Activated CD4-positive, alpha-beta T cell treated with anti-CD3 and anti-CD28 coated beads, Interleukin-2, amount 10 ng/mL, durations not matched to agents 7 days and 5 days (primary cell): ENCODE measurements at places on chromosomes 2 and 18. TPM values are rescaled to one million over a fixed set of nuclear protein-coding genes. Genes with fewer than 3 reads are reported as not detected.

GRCh38 chr18:32623563-32623962 is 149.3 kb downstream of the KLHL14 start:
- DNase-seq: no peak

- DNase-seq: no peak
Measured at GRCh38 chr2:188884517-188884916, 89.7 kb upstream of the COL3A1 start.

DNA sequence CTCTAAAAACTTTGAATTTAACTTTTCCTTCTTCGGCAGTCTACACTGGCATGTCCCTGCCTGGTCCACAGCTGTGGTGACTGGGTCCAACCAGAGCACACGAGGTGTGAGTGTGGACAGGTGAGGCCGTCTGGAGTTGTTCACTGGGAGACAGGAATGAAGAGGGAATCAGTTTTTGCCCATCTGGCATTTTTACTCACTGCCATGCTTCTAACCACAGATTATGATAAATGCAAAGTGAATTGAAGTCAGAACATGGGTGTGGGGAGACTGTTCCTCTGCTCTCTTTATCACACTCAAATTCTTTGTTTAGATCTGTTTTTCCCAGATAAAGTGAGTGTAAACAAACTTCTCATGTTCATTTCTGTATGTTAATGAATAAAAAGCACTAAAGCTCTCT is 54.7 kb upstream of the PIEZO2 start:
- no peak for DNase-seq

DNA sequence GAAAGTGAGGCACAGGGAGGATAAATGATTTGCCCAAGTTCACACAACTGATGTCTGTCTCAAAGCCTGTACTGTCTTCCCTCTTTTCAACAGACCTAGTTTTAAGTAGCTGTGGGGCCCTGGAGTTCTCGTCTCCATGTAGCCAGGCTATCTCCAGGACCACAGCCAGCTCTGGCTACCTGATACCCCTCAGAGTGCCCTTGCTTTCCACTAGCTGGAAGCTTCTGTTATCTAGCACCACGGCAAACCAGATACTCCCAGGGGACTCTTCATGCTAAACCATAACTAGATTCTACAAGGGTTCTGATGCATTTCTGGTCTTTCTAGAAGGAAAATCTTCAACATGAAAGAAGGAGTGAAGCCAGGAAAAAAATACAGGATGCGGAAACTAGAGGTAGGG is 137.3 kb downstream of the GALNT14 start:
- DNase-seq: no peak

- no peak for DNase-seq
Measured at GRCh38 chr2:162826921-162827320, 11.6 kb downstream of the KCNH7 start.

DNA sequence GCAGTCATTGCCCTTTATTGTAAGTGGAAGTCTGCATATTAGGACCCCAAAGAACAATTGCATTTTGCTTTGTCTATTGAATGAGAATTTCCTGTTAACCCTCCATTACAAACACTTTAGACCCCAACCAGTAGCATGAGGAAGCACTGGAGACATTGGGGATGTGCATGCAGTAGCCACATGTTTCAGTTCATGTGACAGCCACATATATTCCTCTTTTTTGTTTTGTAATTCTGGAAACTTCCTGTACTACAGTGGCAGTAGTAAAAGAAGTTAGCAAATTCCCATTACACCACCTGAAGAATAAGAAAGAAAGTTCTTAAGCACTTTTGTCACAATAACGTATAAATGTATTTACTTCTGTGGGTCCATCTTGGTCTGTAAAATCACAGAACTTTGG is 281.1 kb upstream of the SLC14A2 start:
- no peak for DNase-seq

DNA sequence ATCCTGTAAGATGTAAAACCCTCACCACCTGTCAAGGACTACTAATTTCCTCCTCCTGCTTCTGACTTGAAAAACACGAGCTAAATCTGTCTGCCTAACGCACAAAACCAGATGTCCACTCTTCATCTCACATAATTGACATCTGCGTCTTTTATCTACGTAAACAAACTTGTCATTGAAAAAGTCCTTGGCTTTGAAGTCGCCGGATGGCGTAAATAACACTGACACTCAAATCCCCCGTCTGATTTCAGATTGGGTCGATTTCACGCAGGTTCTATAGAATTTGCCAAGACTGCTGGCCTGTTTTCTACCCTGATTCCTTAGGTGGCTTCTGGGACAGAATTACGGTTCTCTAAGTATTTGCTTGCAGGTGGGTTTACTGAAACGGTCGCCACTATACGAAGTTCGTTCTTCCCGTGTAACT is 539 bp upstream of the MOB4 start:
- DNase-seq: no peak

DNA sequence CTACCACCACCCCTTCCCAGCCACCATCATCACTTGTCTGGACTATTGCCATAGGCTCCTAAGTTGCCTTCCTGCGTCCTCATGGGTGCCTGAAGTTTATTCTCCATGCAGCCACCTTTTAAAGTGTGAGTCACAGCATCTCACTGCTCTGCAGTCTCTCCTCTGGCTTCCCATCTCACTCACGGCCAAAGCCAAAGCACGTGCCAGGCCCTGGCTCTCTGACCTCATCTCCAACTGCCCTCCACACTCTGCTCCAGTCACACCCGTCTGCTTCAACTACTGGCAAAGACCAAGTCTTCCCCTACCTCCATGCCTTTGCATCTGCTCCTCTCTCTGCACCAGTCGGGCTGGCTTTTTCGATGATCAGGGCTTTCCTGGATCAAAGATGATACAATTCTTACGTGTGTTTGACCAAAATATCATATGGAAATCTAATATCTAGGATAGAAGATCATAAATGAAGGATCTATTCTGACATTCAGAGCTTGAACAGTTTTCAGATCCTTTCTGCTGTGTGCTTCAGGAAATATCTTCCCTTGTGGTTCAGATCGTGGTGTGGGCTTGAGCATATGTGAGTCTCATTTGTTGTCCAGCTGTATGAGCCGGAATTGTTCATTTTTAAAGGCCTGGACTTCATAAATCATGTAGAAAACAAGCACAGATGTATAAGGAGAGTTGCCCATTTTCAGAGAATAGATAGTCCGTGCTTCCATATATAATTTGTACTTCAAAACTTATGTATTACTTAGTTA is 175.6 kb downstream of the PRKCE start:
- DNase-seq: no peak

DNA sequence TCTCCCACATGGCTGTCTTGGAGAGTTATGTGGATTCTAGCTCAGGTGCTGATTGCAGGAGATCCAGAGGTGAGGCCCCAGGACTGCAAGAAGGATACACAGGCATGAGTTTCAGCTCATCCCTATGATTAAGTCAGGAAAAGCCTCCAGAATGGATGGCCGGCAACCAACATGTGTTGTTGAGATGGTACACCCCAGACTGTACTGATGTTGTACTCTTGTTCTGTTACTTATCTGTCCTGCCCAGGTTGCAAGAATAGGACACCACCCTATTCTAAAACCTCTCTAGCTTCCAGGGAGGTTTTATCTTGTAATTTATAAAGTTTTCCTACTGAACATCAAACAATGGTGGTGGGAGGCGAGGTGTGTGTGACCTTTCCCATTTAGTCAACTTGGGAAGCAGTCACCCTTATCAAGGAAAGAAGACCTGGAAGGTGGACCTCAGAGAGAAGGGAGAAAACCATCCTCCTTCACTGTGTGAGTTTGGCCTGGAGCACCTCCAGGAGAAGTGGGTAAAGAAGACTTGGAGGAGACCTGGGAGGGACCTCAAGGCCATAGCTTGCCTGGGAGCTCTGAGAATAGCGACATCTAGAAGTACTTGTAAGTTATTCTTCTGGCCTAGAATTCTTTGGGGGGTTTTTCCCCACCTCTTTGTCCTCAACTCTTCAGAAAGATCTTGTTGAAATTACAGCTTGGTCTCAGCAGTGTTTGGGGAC is 8.6 kb downstream of the FAM124B start:
- DNase-seq: no peak

GRCh38 chr2:170088776-170089175 is 89.2 kb upstream of the MYO3B start:
- DNase-seq: no peak

- DNase-seq: no peak
Measured at GRCh38 chr2:98172150-98172765, 85.3 kb downstream of the VWA3B start.

- DNase-seq: no peak
Measured at GRCh38 chr18:6203791-6204190, 210.9 kb downstream of the L3MBTL4 start.

- no peak for DNase-seq
Measured at GRCh38 chr18:37122877-37123276, 293.9 kb downstream of the KIAA1328 start.

DNA sequence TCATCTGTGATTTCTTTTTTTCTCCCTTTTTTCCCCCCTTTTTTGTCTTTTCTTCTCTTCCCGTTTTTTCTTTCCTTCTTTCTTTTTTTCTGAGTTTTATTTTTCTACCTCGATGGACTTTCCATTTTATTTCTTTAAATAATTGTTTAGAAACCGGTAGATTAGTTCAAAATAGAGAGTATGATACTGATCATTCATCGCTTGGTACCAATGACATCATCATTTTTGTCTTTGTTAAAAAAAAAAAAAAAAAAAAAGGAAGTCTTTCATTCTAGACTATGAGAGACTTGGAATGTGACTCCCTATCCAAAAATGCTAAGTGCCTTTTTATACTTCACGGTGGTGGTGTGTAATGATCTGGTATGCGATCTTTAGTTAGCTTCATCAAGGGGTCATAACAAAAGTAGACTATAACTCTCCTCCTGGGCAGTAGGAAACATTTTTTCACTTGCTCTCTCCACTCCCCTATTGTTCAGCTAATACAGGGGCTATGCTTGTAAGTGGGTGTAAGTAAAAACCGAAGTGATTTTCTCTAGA is 1517.5 kb upstream of the ZEB2 start:
- DNase-seq: no peak

DNA sequence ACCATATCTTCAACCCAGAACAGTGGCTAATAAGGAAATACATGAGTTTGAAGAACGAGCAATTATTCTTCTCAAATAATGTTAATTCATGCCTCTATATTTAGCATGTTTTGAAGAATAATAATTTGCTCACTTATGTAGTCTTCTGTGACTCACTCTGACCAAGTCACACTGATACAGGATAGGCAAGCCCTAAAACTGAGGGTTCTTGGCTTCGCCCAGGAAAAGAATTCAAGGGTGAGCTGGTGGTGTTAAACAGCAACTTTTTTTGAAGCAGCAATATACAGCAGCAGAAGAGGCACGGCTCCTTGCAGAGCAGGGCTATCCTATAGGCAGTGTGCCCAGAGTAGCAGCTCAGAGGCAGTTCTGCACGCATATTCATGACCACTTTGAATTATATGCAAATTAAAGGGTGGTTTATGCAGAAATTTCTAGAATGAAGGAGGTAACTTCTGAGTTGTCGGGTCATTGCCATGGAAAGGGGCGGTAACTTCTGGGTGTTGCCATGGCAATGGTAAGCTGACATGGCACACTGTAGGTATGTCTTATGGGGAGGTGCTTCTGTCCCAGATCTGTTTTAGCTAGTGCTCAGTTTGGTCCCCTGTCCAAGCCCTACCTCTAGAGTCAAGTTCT is 200.6 kb downstream of the RND3 start:
- no peak for DNase-seq

- DNase-seq: no peak
Measured at GRCh38 chr18:27361477-27361876, 176.4 kb upstream of the CHST9 start.

- DNase-seq: no peak
Measured at GRCh38 chr2:181036848-181037603, 56.6 kb downstream of the UBE2E3 start.

- DNase-seq: no peak
Measured at GRCh38 chr2:178309541-178309940, 115.2 kb downstream of the OSBPL6 start.

DNA sequence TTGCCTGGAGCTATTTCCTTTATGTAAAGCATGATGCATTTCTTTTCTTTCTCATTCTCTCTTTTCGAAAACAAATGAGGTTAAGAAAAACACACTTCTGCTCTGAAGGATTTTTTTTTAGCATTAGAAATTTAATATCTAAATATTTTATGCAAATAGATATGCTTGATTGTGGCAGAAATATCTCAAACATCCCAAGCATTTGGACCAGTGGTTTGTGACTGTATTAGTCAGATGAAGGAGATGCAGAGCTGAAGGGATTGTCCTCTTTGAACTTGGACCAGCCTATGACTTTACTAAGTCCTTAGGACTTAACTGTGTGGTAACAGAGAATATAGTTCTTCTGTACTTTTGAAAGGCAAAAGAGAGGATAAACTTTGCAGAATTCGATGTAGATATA is 335.9 kb upstream of the NT5C1B start:
- no peak for DNase-seq

GRCh38 chr2:148021059-148021861 is at the start of gene MBD5:
Gene MBD5, plus strand, starts transcription at chr2:148021091.
- peak; percentile 72 for DNase-seq

DNA sequence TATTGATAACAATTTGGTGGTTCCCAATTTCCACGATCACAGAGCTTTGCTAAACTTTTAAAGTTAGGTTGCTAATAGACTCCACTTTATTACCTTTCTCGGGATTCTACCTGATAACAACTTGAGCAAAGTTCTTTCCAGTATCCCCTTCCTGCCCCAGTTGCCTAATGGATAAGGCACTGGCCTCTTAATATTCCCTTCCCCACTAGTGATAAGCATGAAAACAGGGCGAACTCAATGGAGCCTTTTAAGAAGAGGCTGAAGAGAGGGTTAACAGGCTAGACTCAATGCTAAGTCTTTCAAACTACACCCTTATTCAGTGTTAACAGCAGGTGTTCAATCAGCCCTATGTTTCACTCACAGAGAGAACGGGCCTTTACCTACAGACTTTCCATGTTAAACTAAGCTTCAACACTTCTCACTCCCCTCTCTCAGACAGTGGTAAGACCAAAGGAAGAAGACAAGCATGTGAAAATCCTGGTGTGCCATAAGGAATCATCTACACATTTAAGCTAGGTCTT is 75.8 kb downstream of the ANKRD44 start:
- no peak for DNase-seq

DNA sequence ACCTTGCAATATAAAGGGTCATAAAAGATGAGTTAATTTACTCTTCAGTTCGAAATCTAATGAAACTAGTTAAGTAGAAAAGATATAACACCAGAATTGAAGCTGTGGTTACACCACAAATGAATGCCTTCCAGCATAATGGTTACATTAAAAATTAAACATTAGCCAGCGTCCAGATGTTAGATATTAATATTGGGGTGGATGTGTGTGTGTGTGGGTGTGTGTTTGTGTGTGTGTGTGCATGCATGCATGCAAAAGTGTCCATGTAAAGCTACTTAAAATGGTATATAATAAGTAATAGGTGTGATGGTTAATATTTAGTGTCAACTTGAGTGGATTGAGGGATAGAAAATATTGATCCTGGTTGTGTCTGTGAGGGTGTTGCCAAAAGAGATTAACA is 170.4 kb upstream of the FN1 start:
- no peak for DNase-seq

GRCh38 chr2:137992039-137992646 is 27.9 kb downstream of the HNMT start:
- DNase-seq: no peak

- DNase-seq: no peak
Measured at GRCh38 chr2:71720596-71721361, 267.4 kb downstream of the DYSF start.

The GKN2 gene
- not detected for total RNA-seq
